ENCODE measurements at places on chromosomes 7 and 10.

DNA sequence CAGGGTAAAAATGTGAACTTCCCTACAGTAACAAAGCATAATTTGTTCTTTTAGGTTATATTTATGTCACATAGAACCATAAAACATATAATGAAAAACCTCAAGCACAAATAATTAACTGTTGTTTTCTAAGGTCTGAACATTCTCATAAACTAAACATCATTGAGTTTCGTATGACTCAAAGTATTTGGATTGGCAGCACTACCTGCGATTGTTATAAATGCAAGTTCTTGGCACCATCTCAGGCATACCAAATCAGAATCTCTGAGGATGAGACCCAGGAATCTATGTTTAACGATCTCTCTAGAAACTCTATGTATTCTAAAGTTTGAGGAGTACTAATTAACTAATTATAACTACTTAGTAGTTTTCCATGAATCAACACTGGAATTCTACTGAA, 22.5 kb downstream of the ORC5 start:
- no peak for DNase-seq

GRCh38 chr10:110679486-110680272, 35.5 kb downstream of the RBM20 start:
- no peak for DNase-seq

GRCh38 chr10:124091646-124092249, 1.6 kb downstream of the CHST15 start:
- no peak for DNase-seq

- DNase-seq, result no peak
Measured at GRCh38 chr7:96484091-96484490, 162.2 kb upstream of the SLC25A13 start.

GRCh38 chr10:63554657-63555056, 33.5 kb downstream of the REEP3 start:
- no peak for DNase-seq

GRCh38 chr7:99254390-99254789, 18.2 kb upstream of the MYH16 start:
- no peak for DNase-seq

Measured in HuH-7.5 (cell line).